ENCODE measurements at places on chromosomes 11 and 22.
A peak's percentile ranks its signal among the peaks of the same experiment; 100 is the strongest.

DNA sequence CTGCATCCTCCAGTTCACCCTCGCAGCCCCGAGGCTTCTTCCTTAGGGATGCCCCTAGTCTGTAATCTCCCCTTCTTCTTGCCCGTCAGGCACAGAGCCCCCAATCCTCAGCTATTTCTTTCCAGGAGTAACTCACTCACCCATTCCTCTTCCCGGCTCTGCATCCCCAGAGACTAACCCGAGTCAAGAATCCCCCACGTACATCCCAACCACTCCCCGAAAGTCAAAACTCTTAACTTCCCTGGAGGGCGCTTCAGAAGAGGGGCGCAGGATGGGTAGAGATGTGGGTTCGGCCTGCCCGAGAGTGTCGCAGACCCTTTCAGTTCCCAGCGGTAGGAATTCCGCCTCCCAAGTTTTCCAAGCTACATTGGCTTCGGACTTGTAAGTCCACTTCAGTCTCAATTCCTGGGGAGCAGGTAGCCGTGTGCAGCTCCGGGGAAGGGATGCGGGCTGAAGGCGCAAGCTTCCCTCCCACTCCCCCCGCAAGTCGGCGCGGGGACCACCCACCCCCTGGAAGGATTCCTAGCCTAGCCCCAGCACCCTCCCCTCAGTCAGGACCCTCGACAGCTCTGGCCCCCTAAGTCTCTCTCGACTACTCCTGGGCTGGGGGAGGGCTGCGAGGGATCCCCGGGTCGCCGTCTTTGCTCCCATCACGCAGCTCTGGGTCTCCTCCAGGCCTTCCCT is 871 bp downstream of the BDNF start:
- DNase-seq: no peak

- DNase-seq: no peak
Observed at GRCh38 chr11:70642266-70642665, 243.9 kb downstream of the CTTN start.

- DNase-seq: no peak
Observed at GRCh38 chr11:69142895-69143294, 12.8 kb upstream of the SMIM38 start.

DNA sequence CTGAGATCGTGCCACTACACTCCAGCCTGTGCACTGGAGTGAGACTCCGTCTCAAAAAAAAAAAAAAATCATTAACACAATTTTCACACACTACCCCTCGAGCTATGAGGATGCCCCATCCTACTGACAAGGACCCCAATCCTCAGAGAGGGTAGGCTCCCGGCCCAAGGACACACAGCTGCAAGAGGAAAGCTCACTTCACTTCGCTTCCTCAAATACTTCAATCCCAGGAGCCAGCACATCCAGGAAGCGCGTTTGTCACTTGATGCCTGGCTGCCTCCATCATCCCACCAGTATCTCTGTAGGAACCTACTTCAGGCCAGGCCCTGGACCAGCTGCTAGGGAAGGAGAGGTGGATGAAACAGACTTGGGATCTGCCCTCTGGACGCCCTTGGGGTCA is 144.0 kb downstream of the CRYBB2 start:
- DNase-seq: no peak

- no peak for DNase-seq
Observed at GRCh38 chr11:66172146-66172545, 96.3 kb upstream of the RAB1B start.

- DNase-seq: no peak
Observed at GRCh38 chr22:33296941-33297340, 238.8 kb upstream of the SYN3 start.

- no peak for DNase-seq
Observed at GRCh38 chr11:119419834-119420492, 3.0 kb downstream of the THY1 start.

DNA sequence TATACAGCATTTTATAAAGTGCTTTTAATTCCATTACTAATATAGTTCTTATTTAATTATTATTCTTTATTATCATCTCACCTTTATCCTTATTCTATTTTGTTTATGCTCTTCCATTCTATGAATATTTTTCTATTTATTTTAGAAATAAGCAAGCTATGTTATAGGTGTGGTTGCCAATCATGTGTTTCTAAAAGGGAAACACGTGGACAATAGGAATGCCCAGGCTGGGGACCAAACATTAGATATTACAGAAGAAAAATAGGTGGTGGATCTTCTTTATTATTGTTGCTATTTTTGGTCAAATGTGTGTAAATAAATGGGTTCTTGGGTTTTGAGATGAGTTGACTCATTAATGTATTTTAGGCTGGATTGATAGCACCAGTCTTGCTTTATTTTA is 438.3 kb downstream of the RAB38 start:
- no peak for DNase-seq

DNA sequence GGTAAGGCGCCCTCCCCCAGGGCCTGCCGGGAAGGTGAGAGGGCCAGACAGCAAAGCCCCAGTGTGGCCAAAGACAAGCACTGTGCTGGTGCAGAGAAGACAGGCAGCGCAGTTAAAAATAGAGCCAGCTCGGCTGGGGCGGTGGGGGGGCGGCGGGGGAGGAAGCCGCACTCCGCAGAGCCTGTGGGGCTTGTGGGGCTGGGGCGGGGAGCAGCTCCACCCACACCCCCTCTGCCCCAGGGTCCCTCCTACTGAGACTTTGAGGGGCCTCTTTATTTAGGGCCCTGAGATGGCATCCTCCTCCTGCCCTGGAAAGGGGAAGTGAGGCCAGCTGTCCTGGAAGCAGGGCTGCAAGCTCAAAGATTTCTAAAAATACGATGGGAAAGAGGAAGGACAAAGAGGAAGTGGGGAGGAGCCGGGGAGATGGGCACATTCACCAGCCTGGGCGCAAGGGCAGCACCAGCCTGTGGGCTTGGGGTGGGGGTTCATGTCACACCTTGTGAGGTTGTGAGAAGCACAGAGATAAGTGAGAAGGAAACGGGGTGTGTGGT is 2.6 kb downstream of the CYTH4 start:
- DNase-seq: peak; percentile 38

DNA sequence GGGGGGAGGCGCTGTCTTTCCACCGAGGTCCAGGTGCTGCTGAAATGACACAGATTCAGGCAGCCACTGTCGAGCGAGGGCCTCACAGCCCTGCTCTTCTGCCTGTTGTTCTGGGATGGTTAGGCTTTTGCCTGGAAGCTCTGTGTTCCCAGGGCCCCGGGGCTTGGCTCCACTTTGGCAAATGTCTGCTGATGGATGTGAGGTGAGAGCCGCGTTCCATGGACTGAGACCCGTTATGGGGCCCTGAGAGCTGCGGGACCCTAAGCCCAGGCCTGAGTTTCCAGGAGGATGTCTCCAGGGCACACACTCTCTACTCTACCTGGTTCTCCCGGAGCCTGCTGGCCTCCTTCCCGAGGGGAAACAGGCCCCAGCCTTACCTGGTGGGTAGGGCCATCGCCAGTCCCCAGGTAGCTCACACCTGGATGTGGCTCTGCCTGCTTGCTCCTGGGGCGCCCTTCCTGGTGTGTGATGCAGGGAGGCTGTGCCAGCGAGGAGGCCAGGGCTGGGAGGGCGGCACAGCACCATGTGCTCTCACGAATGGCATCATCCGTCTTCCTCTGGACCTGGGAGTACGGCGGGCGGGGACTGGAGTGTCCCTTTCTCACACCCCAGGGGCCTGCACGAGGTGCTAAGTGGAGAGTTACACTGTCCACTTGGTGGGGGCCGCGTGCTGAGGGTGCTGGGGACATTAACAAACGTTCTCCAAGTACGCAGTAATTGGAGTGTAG is 435.5 kb downstream of the TBC1D22A start:
- peak; percentile 13 for DNase-seq

- no peak for DNase-seq
Observed at GRCh38 chr11:126137136-126137535, 74.3 kb downstream of the RPUSD4 start.

- no peak for DNase-seq
Observed at GRCh38 chr22:17476838-17477237, 86.5 kb upstream of the SLC25A18 start.

DNA sequence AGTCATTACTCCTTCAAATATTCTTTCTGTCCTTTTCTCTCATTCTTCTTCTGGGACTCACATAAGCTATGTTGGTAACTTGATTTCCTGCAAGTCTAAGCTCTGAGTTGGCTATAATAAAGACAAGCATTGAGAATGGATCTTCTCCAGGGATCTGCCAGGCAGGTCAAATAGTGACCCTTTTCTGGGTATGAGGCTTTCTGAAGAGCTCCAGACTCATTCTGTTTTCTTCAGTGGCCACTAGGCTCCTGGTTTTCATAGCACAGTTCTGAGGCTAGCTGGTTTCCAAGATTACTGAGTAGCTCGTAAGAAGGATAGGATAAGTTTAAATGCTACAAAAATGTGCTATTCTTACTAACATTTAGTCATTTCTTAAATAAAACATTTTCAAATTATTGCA is 38.3 kb downstream of the TMPRSS5 start:
- no peak for DNase-seq

GRCh38 chr22:11613898-11614755 is 3913.9 kb upstream of the OR11H1 start:
- DNase-seq: no peak

DNA sequence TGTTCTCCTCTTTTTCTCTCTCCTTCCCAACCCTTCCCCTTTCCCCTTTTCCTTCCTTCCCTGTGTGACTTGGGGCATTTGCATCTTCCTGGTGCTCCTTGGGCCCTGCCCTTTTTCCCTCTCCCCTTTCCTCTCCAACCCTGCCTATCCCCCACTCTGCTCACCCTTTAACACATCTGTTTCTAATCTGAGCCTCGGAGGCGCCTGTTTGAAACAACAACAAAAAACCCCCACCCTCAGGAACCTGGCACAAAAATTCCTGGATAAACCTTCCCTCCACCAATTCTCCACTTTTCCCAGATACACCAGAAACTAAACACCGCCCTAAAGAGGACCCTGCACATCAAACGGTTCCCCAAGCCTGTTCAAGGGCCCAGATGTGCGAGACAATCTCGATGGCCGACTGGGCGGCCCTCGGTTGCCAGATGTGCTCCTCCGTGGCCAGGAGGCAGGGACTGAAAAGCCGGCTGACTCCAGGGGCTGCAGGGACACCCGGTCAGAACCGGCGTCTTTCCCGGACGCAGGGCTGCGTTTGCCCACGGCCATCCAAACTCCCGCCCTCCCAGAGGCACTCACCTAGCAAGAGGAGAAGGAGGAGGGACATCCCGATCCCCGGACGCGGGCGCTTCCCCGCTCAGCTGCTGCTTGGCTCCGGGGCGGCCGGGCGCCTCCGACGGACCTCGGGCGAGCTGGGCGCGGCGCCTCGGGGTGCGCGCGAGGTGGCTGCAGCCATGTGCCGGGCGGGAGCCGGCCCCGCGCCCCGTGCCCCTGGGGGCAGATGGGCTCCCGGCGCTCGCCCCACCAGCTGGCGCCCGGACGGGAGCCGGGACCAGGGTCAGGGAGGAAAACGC is 486 bp downstream of the CLMP start:
- DNase-seq: no peak

DNA sequence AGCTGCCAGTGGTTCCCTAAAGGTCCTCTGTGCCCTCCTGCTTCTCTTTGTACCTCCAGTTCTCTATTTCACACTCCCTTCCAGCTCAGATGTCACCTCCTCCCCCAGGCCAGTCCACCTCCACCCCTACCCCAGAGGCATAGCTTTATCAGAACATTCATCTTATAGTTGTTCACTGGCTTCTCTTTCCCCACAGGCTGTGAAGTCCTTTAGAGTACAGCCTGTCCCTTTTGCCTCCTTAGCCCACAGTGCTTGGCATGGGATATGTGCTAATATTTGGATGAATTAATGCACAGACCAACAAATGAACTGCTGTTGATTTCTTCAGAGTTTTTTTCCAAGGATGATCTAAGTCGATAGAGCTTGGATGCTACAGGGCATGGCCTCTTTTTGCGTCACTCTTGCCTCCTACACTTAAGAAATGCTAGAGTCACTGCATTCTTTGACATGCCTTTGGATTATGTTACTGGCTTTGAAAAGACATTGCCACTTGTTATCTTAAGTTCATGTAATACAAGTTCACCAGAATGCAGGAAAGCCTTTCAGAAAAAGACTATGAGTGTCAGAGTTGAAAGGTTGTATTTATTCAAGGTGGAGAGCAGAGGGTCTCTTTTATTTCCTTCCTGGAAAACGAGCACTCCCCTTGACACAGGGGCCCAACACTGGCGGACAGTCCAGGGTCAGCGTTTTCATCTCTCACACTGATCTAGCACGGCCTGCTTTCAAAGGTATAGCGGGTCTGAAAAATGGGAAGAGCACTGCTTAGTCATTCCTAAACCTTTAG is 75.7 kb downstream of the PISD start:
- DNase-seq: no peak

Data from testis (tissue), 5 donors.